ENCODE measurements at places on chromosomes 4 and X.

GRCh38 chrX:133435544-133436124 is 20.3 kb upstream of the GPC4 start:
- DNase-seq: no peak

DNA sequence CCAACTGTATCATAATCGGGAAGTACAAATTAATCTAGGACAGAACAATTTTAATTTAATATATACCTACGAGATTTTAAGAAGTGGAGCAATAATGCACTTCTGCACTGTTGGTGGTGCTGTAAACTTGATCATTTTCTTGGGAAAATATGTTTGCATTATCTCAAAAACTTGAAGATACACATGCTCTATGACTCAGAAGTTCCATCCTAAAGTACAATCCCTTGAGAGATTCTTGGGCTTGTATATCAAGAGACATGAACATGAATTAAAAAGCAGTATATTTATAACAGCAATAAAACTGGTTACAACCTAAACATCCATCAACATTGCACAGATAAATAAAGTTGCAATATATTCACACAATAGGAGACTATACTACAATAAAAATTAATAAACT is 168.8 kb downstream of the CLCN4 start:
- no peak for DNase-seq

GRCh38 chr4:4541040-4541631 is 712 bp downstream of the STX18 start:
- no peak for DNase-seq

DNA sequence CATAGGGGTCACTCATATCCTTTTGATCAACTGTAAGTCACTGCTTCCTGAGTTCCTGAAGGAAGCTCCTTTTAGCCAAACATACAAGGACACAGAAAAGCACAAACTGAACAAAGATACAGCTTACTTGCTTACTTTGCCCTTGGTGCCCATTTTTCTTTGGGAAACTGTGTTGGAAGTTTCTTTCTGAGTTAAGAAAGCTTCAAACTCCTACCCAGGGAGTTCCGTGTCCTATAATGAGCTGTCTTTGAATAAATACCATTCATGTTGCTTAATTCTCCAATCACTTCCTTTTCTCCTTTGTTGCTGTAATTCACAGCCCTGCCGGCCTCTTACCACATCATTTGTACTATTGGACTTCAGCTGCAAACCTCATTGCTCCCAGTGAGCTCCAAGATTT is at the start of gene ADH4:
Gene ADH4, minus strand, starts transcription at position 228 of the 400 bp plus-strand sequence. Its CDS starts 75 bp downstream, at position 153.
- DNase-seq: no peak

GRCh38 chrX:39883666-39884065 is 214.1 kb downstream of the BCOR start:
- no peak for DNase-seq

DNA sequence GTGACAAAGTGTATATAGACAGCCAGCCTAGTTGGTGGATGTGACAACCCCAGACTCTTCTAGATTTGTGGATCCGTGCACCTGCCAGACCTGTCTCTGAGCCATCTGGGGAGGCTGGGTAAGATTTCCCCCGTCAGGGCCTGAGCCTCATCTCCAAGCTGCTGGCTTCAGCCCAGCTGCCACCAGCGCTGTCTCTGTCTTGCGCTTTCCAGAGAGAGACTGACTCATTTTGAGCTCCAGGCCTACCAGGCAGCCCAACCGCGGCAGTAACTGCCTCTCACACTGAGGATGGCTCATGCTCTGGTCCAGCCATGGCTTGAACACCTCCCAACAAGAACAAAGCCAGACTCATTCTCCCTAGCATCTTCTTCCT is 26.4 kb downstream of the NOP14 start:
- no peak for DNase-seq

DNA sequence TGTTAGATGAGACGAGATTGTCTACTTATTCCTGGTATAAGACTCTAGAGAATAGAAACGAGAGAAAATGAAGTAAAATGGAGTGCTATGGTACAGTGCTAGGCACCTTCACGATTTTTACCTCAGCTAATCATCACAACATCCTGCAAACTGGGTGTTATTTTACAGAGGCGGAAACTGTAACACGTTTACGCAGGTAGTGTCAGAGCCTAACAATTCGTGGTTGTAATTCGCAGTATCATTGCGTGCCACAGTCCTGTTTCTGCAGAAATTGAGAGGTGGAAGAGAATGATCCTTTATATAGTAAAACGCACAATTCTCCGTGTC is 383 bp upstream of the TBC1D19 start:
- DNase-seq: no peak

DNA sequence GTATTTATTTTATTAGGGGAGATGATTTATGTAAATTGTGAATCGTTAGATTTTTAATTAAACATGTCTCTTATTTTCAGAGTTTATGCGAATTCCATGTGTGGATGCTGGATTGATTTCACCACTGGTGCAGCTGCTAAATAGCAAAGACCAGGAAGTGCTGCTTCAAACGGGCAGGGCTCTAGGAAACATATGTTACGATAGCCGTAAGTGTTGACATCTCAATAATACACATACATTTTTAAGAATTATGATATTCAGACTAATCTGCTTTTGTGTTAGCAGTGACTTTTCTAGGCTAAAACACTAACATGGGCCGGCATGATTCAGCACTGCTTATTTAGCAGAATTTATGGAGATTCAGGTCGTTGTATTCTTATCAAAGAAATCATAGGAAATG is 91.2 kb downstream of the RAP1GDS1 start:
- DNase-seq: no peak

GRCh38 chr4:25180524-25181131 is 20.4 kb upstream of the SEPSECS start:
- DNase-seq: no peak

GRCh38 chr4:151703401-151703800 is 57.4 kb downstream of the GATB start:
- no peak for DNase-seq

GRCh38 chrX:39331082-39331704 is 529.9 kb downstream of the MID1IP1 start:
- DNase-seq: no peak

- DNase-seq: no peak
Observed at GRCh38 chr4:165204462-165204830, 2.9 kb upstream of the KLHL2 start.
